ENCODE measurements at places on chromosomes 5 and 9. TPM values are rescaled to one million over a fixed set of nuclear protein-coding genes. Genes with fewer than 3 reads are reported as not detected.

The ARL14EPL gene
- total RNA-seq: not detected

The PCDHA9 gene
- total RNA-seq: 0.22 TPM

The PSAT1 gene
- total RNA-seq: 52.5 TPM

The PTPN3 gene
- total RNA-seq: 8.4 TPM

DNA sequence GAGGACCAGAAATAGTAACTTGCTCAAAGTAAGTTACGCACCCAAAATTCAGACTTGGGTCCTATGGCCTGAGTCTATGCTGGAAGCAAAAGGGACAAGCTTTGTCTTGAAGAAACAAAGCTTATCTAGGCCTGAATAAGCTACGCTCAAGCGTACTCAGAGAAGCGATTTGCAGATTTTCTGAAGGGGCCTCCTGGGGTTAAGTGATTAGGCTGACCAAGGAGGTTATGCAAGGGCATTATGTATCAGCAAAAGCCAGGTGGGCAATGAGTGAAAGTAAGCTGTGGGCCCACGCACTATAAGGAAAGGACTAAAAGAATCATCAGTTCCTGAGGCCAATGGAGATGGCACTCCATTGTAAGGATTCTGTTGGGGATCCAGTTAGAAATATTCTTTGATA lies 122.1 kb downstream of the SNX18 start:
- peaks cover 25% of the 10 kb centered on the region for H3K4me1 ChIP-seq
- DNase-seq: no peak
- no peak overlapping the region for H3K27ac ChIP-seq
- no peaks in the 10 kb centered on the region for H3K36me3 ChIP-seq
- H3K4me3 ChIP-seq: no peak overlapping the region

DNA sequence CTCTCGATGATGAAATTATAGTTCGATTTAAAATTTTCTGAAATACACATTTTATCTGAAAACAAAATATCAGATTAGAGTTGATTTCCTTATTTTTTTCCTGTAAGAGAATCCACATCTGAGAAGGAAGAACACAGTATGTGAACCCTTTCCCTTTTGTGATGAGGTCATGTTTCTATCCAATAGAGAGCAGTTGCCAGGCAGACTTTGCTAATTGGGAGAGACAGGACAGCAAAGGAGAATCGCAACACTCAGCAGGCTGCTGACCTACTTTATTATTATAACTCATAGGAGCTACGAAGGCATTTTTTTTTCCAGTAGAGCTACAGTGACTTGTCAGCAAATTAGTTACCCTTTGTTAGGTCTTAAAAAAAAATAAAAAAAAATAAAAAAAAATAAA lies 242.1 kb downstream of the HCN1 start:
- H3K36me3 ChIP-seq: no peaks in the 10 kb centered on the region
- peak; percentile 61 for DNase-seq
- no peak overlapping the region for H3K27ac ChIP-seq
- H3K27me3 ChIP-seq: peaks cover 4% of the 10 kb centered on the region

- no peak overlapping the region for H3K4me3 ChIP-seq
- no peaks in the 10 kb centered on the region for H3K36me3 ChIP-seq
- DNase-seq: no peak
- H3K27me3 ChIP-seq: no peaks in the 10 kb centered on the region
- H3K27ac ChIP-seq: no peak overlapping the region
These were observed 34.3 kb upstream of the NR3C1 start for GRCh38 chr5:143437666-143438273.

DNA sequence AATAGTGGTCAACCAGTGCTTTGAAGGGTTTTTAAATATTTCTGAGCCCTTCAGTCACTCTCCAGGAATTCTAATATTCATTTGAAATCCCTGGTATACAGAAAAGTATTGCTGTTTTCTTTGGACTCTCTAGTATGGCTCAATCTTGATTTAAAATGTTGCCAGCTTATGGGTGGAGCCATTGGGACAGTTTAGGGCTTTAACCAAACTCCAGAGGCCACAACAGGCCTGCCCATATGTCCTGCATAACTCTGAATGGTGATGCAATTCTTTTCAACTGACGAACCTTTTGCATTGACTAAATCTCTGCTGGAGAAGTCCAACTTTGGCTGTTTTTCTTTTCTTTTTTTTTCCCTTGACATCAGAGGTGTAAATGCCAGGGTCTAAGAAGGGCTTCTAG lies 10.3 kb upstream of the ANKHD1 start:
- no peaks in the 10 kb centered on the region for H3K27me3 ChIP-seq
- H3K27ac ChIP-seq: no peak overlapping the region
- no peak for DNase-seq
- H3K4me1 ChIP-seq: no peaks in the 10 kb centered on the region
- no peak overlapping the region for H3K4me3 ChIP-seq

- no peaks in the 10 kb centered on the region for H3K27me3 ChIP-seq
- H3K36me3 ChIP-seq: no peaks in the 10 kb centered on the region
- H3K4me3 ChIP-seq: peak overlapping the region; percentile 95
- peaks cover 27% of the 10 kb centered on the region for H3K4me1 ChIP-seq
These were observed 3.9 kb upstream of the PURA start for GRCh38 chr5:140109759-140110645.

DNA sequence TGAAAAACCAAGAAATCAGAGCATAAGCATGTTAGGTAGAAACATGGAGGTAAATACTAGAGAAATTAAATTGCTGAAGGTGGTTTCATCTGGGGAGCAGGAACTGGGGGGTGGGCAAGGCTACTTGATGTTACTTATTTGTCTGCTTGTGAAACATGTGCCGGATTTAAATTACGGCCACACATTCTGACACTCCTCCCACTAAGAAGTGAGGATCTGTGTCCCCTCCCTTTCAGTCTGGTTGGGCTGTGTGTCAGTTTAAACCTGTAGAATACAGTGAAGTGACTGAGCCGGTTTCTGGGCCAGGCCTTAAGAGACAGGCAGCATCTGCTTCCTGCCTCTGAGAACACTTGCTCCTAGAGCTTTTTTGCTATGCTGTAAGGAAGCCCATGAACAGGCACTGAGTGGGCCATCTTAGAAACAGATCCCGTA lies 2.3 kb upstream of the IARS1 start:
- no peak overlapping the region for H3K4me3 ChIP-seq
- H3K36me3 ChIP-seq: peaks cover 34% of the 10 kb centered on the region
- DNase-seq: peak; percentile 8
- no peak overlapping the region for H3K27ac ChIP-seq

GRCh38 chr5:15008476-15008875 lies 136.9 kb upstream of the ANKH start:
- no peak overlapping the region for H3K4me3 ChIP-seq
- H3K27ac ChIP-seq: peak overlapping the region; percentile 69
- no peaks in the 10 kb centered on the region for H3K27me3 ChIP-seq

Measured in PC-3 (cell line).